Aorta (tissue), 5 donors: ENCODE measurements at places on chromosomes 6 and 20.

- DNase-seq, result no peak
These were observed 307.2 kb downstream of the HIVEP2 start for GRCh38 chr6:142637624-142638351.

DNA sequence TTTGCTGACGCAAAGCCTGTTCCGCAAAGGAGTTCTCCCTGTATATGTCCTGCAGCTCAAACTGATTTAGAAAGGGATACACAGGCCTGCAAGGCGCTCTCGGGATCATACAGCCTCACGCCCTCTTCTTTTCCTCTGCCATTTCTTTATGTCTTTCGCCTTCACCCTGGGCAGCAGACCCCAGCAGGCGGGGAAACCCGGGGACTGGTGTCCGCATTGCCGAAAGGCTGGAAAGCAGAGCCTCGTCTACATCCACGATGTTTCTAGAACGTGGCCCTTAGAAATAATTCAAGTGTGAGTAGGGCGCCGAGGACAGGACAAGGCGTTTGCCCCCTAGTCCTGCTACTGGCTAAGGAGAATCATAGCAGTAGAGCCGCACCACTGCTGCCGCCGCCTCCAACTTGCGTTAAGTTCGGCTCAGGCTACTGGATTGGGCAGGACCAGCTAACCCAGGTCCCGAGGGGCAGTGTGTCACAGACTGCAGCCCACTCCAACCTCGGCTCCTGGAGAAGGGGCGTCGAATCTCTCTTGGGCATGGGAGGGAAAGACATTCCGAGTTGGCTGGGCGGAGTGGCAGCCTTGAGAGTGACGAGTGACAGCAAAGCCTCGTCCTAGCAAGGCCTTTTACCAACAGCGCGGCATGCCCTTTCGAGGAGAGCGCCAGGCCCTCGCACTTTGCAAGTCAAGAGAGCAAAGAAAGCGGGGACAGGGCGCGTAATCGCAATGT is 2.6 kb upstream of the TBX18 start:
- DNase-seq, result no peak

GRCh38 chr20:63280929-63281545 is 8.4 kb downstream of the ARFGAP1 start:
- DNase-seq, result no peak

DNA sequence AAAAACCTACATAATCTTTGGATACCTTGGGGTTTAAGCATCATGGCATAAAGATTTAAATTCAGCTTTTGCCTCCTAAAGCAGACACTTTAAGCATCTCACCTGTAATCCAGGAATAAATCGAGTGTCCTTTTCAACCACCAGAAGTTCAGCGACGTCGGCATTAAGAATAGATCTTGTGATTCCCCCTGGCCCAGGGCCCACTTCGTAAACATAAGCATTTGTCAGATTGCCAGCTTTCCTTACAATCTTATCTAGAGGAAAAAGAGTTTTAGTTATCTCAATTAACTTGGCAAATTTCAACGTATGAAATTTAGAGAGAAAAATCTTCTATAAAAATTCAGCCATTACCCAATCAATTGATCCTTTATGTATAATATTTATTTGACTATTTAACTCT is 3.2 kb downstream of the TFB1M start:
- no peak for DNase-seq

DNA sequence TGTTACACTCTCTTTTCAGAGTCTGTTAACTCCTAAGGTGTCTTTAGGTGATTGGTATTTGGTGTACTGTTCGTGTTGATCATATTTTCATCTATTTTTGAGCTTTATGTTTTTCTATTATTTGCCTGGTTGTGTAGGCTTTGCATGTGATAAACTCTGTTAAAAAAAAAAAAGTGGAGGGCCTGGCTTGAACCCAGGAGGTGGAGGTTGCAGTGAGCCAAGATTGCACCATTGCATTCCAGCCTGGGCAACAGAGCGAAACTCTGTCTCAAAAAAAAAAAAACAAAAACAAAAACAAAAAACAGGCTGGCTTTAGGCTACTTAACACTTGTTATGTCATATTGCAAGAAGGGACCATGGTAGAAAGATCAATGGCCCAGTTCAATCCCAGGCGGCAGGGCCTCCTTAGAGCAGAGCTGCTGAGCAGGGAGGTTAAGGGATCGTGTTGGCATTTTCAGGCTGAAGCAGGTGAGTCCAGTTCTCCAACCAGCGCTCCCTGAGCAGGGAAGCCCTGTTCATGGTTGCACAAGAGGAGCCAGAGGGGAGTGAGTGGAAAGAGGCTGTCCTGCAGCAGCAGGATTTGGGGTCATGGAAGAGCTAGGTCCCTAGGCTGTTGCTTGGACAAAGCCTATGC is 8.5 kb downstream of the PYGB start:
- DNase-seq, result no peak

- DNase-seq, result no peak
These were observed 33.8 kb downstream of the TBC1D7 start for GRCh38 chr6:13294499-13295069.

GRCh38 chr6:143107911-143108761 is 47.4 kb downstream of the AIG1 start:
- no peak for DNase-seq

GRCh38 chr6:113668641-113669408 is 188.3 kb upstream of the MARCKS start:
- no peak for DNase-seq
